ENCODE measurements at places on chromosomes 7 and 10. TPM values are rescaled to one million over a fixed set of nuclear protein-coding genes. Genes with fewer than 3 reads are reported as not detected.

The EGFR gene
- total RNA-seq: 0.02 TPM

The OR9A4 gene
- total RNA-seq: not detected

DNA sequence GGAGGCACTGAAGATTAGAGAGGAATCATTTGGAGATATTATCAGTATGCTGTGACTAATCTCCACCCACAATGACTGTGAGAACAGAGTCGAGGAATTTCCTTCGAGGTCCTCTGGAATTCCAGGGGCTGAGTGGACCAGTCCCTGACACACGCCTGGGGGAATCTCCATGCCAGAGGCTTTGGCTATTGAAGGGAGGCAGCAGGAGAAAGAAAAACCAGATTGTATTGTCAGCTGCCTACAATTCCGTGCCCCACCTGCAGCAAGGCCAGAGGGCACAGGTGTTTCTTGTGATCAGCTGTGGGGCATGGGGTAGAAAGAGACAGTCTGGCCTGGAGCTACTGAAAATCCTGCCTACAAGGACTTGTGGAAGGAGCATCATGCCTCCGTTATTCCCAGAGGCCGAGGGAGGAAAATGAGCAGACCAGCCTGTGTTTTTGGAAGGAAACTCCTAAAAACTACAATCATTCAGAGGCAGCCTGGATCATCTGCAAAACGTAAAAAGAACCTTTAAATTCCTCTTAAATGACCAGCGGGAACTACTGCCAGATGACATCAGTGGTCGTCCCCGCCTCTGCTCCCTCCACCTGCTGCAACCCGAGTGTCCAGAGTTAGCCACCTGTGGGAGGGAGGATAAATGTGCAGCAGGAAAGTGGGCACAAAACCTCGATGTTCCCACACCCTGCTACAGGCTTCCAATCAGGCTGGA lies 25.4 kb upstream of the ANK3 start:
- no peak for ATAC-seq

The CPN1 gene
- total RNA-seq: not detected

The CFAP58 gene
- 1.3 TPM for total RNA-seq

DNA sequence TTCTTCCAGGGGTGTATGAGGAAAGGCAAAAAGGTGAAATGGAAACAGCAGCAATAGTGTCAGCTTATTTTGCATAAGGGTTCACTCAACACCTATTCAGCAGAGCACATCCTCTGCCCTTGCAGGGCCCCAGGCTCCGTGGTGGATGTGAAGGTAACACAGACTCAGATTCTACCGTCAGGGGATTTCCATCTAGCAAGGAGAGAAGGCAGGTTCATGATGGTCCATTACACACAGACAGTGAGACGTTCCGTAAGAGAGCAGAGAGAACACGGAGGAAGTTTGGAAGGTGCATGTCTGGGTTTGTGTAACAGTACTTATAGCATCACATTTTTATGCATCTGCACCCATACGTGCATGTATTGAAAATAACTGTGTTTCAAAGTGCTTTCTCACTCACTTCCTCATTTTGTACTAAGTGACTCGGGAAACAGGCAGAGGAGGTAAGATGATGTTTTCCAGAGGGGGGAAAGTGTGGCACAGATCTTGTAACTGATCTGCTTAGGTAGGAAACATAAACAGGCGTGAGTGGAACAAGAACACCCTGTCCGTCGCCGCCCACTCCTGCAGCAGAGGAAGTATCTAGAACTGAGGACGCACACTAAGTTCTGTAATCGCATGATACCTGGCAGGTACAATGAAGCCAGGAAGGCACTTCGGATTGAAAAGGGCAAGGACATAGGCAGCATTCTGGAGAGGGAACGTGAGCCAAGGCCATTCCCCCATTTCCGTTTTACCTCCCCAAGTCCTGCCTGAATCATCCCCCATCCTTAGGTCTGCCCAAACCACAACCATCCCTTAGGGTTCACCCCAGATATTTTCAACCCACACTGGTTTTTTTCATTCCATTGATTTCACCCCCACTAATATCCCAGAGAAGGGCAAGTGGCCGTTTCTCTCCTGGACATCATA lies 1.0 kb upstream of the ENO4 start:
- ATAC-seq: peak; percentile 70

DNA sequence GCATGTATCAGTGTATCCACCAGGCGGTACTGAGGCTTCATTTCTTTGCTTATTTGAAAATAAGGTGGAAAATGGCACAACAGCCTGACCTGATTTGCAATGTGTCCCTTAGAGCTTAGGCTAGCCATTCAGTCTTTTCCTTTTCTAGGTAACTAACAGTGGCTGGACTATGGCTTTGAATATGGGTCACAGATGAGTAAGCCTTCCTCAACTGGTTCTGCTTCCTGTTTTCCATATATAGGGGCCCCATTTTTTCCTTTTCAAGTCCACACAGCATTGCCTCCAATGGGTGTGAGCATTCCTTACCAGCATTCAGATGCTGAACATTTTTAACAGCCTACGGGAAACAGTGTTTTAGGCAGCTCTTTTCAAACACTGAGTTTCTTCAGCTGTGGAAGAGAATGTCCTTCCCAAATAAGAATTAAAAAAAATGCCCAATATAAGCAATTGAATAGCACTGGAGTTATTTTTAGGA lies 3.9 kb upstream of the ITGB1 start:
- ATAC-seq: no peak

The LLCFC1 gene
- not detected for total RNA-seq

DNA sequence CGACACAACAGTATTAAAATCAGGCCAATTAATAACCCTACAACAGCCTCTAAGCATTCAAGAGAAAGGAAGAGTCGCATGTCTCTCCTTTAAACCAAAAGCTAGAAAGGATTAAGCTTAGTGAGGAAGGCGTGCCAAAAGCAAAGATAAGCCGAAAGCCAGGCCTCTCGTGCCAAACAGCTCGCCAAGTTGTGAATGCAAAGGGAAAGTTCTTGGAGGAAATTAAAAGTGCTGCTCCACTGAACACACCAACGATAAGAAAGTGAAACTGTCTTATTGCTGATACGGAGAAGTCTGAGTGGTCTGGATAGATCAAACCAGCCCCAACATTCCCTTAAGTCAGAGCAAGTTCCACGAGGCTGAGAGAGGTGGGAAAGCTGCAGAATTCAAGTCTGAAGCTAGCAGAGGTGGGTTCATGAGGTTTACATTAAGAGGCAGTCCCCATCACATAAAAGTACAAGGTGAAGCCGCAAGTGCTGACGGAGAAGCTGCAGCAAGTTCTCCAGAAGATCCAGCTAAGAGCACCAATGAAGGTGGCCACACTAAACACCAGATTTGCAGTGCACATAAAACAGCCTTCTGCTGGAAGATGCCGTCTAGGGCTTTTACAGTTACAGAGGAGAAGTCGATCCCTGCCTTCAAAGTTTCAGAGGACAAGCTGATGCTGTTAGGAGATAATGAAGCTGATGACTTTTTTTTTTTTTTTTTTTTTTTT lies 194.8 kb downstream of the MAD1L1 start:
- peak; percentile 67 for ATAC-seq

DNA sequence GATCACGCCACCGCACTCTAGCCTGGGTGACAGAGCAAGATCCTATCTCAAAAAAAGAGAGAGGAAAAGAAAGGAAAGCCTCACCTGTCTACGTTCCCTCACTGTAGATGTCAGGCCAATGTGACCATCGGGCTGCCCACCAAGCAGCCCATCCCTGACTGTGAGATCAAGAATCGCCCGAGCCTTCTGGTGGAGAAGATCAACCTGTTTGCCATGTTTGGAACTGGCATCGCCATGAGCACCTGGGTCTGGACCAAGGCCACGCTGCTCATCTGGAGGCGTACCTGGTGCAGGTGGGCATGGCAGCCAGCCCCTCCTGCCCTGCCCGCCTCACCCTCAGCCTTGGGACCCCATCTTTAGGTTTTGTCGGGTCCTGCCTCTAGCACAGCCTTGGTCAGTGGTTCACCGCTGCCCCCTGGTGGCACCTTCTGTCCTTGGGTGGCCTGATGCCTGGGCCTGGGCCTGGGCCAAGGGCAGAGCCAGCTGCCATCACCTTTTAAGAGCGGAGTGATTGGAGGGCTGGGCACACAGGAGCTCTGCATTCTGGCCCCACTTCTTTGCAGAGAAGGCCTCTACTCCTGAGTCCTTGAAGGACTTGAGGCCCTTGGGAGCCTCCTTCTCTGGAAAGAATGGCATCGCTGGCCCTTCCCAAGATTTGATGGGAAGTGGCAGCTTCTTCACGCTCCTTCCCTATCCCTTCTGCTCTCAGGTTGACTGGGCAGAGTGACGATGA lies 14.4 kb upstream of the AHCYL2 start:
- ATAC-seq: peak; percentile 83

GRCh38 chr10:131266936-131267813 lies 44.3 kb downstream of the TCERG1L start:
- no peak for ATAC-seq

- no peak for ATAC-seq
These were observed 595.0 kb downstream of the GRM8 start for GRCh38 chr7:126657599-126658358.

The GRID2IP gene
- total RNA-seq: 0.26 TPM

- no peak for ATAC-seq
These were observed 2.9 kb downstream of the BLNK start for GRCh38 chr10:96268341-96268909.

The PTPRE gene
- total RNA-seq: 54.1 TPM

The MYO3A gene
- not detected for total RNA-seq

- no peak for ATAC-seq
These were observed 329.4 kb downstream of the TFEC start for GRCh38 chr7:115701141-115701540.

DNA sequence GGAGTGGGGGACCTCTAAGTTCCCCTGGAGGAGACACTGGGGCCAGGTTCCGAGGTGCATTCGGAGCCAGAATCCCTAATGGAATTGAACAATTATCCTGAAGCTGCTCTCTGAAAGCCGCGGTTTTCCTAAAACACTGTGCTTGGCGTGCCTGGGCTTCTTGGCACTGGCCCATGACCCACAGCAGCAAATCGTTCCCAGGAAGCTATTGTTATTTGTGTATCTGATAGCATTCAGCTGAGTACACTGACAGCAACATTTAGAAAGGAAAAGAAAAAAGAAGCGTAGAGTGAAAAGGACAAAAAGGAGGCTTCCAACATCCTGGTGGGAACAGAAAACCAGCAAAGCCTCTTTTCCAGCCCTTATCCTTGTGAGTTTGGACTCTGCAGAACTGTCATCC lies 339.8 kb downstream of the FRMD4A start:
- ATAC-seq: no peak

DNA sequence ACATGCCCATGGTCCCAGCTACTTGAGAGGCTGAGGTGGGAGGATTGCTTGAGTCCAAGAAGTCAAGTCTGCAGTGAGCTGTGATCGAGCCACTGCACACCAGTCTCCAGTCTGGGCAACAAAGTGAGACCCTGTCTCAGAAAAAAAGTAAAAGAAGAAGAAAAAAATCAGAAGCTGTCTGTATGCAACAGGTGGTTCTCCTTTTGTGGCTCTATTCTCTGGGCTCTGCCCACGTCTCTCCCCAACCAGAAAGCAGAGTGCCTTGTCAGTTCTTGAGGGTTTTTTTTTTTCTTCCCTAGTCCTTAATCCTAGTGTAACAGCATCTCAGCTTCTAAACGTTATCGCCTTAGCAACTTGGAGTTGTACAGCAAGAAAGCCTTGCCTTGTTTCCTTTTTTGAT lies 89.5 kb downstream of the PRKCQ start:
- no peak for ATAC-seq

DNA sequence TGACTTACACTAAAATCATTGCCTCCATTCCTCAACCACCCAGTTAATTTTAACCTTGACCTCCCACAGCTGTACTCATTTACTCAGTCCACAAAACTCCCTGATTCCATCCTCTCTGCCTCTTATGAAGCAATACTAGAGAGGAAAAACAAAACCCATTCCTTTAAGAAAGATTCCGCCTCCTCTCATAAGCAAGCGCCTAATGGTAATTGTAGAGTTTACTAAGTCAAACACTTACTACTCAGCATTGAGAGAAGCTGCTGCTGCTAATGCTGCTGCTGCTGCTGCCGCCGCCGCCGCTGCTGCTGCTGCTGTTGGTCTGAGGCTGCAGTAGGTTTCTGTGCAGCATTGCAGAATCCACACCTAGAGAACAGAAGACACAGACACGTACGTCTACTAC lies 2.1 kb upstream of the ADD3 start:
- no peak for ATAC-seq

The NODAL gene
- not detected for total RNA-seq

DNA sequence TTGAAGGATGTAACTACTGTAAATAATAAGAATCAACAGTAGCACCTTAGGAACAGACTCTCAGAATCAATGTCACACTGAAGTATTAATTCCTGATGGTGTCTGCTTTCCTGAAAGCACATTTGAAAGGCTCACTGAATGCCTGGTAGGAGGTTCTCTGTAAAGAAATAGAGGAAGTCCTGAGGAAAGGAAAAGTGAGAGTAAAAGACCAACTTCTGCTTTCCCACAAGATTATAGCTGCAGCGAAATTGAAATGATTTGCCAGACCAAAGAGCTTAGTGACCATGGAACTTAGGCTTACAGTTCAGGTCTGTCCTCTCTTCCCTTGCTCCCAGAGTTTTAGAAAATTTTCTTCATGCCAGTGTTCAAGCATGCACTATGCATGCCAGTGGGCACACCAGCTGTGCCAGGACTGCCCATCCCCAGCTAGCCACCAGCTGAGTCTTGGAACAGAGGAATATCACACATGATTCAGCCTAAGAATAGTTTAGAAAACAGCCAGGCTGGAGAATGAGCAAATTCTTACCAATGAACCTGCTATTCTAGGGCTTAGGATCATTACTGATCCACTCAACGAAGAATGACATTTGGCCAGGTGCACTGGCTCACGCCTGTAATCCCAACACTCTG lies 123.2 kb downstream of the HERPUD2 start:
- no peak for ATAC-seq

DNA sequence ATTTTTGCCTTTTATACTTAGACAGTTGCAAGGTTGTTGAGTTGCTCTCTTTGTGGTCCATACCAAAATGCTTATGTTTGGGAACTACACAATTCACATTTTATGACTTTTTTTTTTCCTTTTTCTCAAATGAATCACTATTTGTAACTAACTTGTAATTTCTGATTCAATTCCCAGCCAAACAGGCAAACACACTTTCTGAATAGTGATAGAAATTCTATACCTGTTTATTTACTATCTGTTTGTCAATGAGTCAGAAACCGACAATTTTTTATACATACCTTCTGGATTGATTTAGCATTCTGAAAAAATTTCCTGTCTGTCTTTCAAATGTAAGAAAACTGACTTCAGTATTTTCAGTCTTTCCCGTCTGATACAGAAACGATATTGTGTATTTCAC lies 69.1 kb downstream of the MBL2 start:
- no peak for ATAC-seq

- no peak for ATAC-seq
These were observed 151.3 kb upstream of the ADO start for GRCh38 chr10:62653254-62653653.

DNA sequence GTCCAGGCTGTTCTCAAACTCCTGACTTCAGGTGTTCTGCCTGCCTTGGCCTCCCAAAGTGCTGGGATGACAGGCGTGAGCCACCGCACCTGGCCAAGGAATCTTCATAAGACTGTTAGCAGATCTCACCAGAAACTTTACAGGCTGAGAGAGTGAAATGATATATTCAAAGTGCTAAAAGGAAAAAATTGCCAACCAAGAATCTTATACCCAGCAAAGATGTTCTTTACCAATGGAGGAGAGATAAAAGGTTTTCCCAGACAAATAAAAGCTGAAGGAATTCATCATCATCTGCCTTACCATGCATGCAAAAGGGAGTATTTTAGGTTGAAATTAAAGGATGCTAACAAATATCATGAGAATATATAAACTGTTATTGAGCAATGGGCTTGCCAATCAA lies 23.6 kb downstream of the GIMAP7 start:
- ATAC-seq: no peak

GRCh38 chr10:71996592-71997371 lies 32.6 kb downstream of the CHST3 start:
- no peak for ATAC-seq

Data from activated T-helper 17 cell treated with anti-CD3 and anti-CD28 coated beads, Interleukin-2, amount 50 U/mL, for 72 hours (primary cell).